ENCODE measurements at places on chromosomes 1 and 21. TPM values are rescaled to one million over a fixed set of nuclear protein-coding genes. Genes with fewer than 3 reads are reported as not detected.

LORICRIN gene
- not detected for total RNA-seq

CFAP74 gene
- total RNA-seq: not detected

HES4 gene
- 285 TPM for total RNA-seq

- H3K27ac ChIP-seq: no peak overlapping the region
- no peak overlapping the region for H3K4me3 ChIP-seq
- no peaks in the 10 kb centered on the region for H3K36me3 ChIP-seq
- no peaks in the 10 kb centered on the region for H3K27me3 ChIP-seq
- DNase-seq: no peak
- no peaks in the 10 kb centered on the region for H3K4me1 ChIP-seq
These were observed 47.3 kb downstream of the UBIAD1 start for GRCh38 chr1:11320153-11320936.

- H3K36me3 ChIP-seq: peaks cover 5% of the 10 kb centered on the region
- peak overlapping the region; percentile 91 for H3K4me3 ChIP-seq
- no peaks in the 10 kb centered on the region for H3K27me3 ChIP-seq
- DNase-seq: no peak
- H3K27ac ChIP-seq: peak overlapping the region; percentile 84
- H3K4me1 ChIP-seq: no peaks in the 10 kb centered on the region
These were observed 673 bp downstream of the CD46 start for GRCh38 chr1:207752456-207752998.

GRCh38 chr1:180579961-180580611, 21.3 kb downstream of the OVAAL start:
- no peak overlapping the region for H3K4me3 ChIP-seq
- H3K36me3 ChIP-seq: no peaks in the 10 kb centered on the region
- H3K27me3 ChIP-seq: no peaks in the 10 kb centered on the region
- no peak for DNase-seq
- no peaks in the 10 kb centered on the region for H3K4me1 ChIP-seq

DNA sequence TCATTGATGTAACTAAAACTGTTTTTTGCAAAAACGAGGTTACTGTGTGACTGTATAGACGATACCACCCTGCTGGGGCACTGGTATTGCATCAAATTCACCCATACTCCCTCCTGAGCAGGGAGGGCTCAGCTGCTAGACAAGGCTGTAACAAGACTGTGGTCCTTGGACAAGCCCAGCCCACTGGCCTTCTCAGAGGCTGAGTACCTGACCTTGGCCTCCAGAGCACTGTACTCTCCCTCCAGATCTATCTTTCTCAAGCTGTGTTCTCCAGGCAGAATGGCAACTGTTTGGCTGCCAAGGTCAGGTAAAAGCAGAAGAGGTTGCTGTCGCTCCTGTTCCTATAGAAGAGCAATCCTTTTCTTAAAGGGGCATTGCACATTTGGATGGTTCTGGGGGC, 8.5 kb downstream of the OLFML2B start:
- H3K36me3 ChIP-seq: peaks cover 3% of the 10 kb centered on the region
- DNase-seq: no peak
- peaks cover 19% of the 10 kb centered on the region for H3K4me1 ChIP-seq
- H3K27ac ChIP-seq: no peak overlapping the region
- no peaks in the 10 kb centered on the region for H3K27me3 ChIP-seq

DNA sequence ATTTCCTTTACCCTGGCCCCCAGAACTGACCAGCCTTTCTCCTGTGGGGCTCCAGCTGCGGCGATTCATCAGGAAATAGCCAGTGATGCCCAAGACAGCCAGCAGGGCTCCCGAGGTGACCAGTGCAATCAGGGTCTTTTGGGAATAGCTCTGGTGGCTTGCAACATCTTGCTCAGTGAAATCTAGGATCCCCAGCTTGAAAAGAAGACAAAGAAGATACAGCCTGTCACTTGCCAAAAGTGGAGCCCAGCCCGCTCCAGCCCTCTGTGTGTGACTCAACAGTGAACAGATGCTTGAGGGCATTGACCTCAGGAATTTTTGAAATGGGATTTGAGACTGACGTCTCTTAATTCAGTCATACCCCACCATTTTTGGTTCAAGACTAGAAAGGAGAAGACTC, 22.3 kb downstream of the CD34 start:
- peaks cover 44% of the 10 kb centered on the region for H3K4me1 ChIP-seq
- H3K4me3 ChIP-seq: no peak overlapping the region
- no peaks in the 10 kb centered on the region for H3K36me3 ChIP-seq
- peak; percentile 63 for DNase-seq
- H3K27ac ChIP-seq: peak overlapping the region; percentile 90
- H3K27me3 ChIP-seq: no peaks in the 10 kb centered on the region

- H3K4me3 ChIP-seq: no peak overlapping the region
- no peak for DNase-seq
- no peak overlapping the region for H3K27ac ChIP-seq
- no peaks in the 10 kb centered on the region for H3K36me3 ChIP-seq
- peaks cover 9% of the 10 kb centered on the region for H3K4me1 ChIP-seq
These were observed 73.6 kb upstream of the SLC25A33 start for GRCh38 chr1:9465640-9466039.

DNA sequence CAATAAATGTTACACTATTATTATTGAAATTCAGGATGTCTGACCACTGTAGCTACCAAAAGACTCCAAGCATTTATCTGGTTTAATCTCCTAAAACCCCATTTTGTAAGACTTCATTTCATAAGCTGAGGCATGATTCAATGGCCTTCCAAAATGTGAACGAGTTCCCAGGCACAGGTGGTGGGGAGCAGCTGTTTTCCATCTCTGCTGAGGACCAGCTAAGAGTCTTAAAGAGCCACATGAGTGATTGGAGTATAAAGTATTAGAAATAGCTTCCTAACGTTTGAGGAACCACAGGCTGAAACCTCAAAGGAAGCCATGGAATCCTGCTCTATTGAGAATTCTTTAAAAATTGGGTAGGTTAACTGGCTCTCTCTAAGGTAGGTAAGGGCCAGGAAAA, 44.9 kb downstream of the SEC16B start:
- H3K4me3 ChIP-seq: no peak overlapping the region
- no peaks in the 10 kb centered on the region for H3K4me1 ChIP-seq
- H3K27ac ChIP-seq: no peak overlapping the region
- no peak for DNase-seq

- no peak for DNase-seq
- no peaks in the 10 kb centered on the region for H3K36me3 ChIP-seq
- H3K27me3 ChIP-seq: no peaks in the 10 kb centered on the region
- H3K27ac ChIP-seq: peak overlapping the region; percentile 36
These were observed 17.2 kb downstream of the CEP350 start for GRCh38 chr1:179971563-179972496.

GRCh38 chr1:95384567-95384966, 150.6 kb downstream of the RWDD3 start:
- H3K4me3 ChIP-seq: no peak overlapping the region
- no peaks in the 10 kb centered on the region for H3K27me3 ChIP-seq
- DNase-seq: no peak
- no peak overlapping the region for H3K27ac ChIP-seq

DNA sequence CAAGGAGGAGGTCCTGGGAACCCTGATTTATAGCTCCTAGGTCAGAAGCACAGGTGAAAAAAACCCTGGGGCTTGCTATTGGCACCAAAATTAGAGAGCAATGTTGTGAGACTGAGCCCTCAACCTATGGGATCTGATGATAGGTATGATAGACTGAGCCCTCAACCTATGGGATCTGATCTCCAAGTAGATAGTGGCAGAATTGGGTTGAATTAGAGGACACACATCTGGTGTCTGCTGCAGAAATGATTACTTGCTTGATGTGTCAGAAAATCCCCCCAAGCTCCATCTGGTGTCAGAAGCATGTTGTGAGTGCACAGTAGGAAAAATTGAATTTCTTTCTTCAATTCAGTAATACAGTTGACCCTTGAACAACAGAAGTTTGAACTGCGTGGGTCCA, 62.4 kb downstream of the MAP3K21 start:
- H3K4me1 ChIP-seq: no peaks in the 10 kb centered on the region
- no peak overlapping the region for H3K27ac ChIP-seq
- no peaks in the 10 kb centered on the region for H3K36me3 ChIP-seq
- DNase-seq: no peak

- no peak overlapping the region for H3K27ac ChIP-seq
- H3K4me3 ChIP-seq: no peak overlapping the region
- H3K36me3 ChIP-seq: peaks cover 35% of the 10 kb centered on the region
- DNase-seq: no peak
- H3K4me1 ChIP-seq: no peaks in the 10 kb centered on the region
These were observed 62.1 kb downstream of the BRWD1 start for GRCh38 chr21:39251326-39251725.

DNA sequence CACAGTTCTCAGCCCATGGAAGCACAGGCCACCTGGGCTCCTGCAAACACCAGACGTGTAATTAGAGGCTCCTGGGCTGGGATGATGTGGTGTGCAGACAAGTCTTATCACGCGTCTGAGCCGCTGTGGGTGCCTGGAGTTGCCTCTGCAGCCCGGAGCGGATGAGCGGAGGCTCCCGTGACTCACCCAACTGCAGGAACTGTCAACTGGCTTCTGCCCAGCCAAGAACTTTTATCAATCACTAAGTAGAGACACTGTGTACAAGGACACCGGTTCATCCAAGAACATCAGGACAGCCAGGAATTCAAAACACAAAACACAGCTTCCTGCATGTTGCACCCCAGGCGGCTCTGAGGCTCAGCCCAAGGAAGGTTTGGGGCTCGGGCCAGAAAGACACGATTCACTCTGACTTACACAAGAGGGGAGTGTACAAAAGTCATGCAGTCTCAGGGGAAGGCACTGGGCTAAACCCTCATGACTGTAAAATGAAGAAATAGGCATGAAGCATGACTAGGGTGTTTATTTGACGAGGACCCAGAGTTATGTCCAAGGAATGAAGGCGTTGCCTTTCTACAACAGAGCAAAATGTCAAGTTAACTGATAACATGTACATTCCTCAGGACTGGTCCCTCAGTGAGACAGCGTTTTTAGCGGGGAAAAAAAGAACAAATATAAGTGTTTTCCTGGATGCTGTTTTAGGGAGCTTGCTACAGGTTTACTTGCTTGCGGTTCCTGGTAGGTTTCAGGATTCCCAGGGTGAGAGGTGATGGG, 21.1 kb downstream of the ERRFI1 start:
- H3K4me3 ChIP-seq: peak overlapping the region; percentile 11
- DNase-seq: peak; percentile 95
